NCI-H748 treated with DMSO at 0.1 percent for 48 hours (cell line): ENCODE measurements at places on chromosomes 7 and 10.

GRCh38 chr7:120033114-120033513 lies 239.9 kb upstream of the KCND2 start:
- no peak for DNase-seq

- DNase-seq: no peak
Measured at GRCh38 chr10:58780476-58780875, 267.8 kb downstream of the BICC1 start.

- DNase-seq: no peak
Measured at GRCh38 chr10:68601501-68602265, 41.5 kb downstream of the TET1 start.

- no peak for DNase-seq
Measured at GRCh38 chr7:114217026-114217806, 197.4 kb upstream of the FOXP2 start.

GRCh38 chr10:33897291-33897752 lies 562.9 kb upstream of the NRP1 start:
- DNase-seq: no peak

DNA sequence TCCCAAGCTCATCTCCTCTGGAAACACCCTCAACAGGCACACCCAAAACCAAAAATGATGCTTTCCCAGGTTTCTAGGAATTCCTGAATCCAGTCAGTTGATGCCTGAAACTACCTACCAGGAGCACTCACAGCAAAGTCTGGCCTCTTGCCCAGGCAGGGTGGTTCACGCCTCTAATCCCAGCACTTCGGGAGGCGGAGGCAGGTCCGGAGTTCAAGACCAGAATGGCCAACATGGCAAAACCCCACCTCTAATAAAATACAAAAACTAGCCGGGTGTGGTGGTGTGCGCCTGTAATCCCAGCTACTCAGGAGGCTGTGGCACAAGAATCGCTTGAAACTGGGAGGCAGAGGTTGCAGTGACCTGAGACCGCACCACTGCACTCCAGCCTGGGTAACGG lies 1.9 kb downstream of the MAD1L1 start:
- DNase-seq: no peak
